Activated naive CD4-positive, alpha-beta T cell treated with anti-CD3 and anti-CD28 coated beads, Interleukin-2, amount 10 ng/mL, durations not matched to agents 7 days and 5 days (primary cell): ENCODE measurements at places on chromosomes 5 and 9.
A peak's percentile ranks its signal among the peaks of the same experiment; 100 is the strongest.

DNA sequence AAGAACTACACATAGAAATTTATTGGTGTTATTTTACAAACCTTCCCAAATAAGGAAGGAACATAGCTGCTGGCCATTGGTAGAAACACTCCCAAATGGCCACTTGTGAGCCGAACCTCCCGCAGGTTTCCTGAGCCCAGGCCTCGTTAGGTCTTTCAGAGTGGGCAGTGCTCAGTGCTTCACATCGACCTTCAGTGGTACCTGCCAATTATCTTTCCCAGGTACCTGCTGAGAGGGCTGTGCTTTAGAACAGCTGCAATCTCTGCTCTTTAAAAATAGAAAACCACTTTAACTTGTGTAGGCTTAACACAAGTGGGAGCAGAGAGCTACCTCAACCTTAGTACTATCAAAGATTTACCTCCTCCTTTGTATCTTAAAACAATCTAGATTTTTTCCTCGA, 334.1 kb downstream of the RFX3 start:
- no peak for DNase-seq

DNA sequence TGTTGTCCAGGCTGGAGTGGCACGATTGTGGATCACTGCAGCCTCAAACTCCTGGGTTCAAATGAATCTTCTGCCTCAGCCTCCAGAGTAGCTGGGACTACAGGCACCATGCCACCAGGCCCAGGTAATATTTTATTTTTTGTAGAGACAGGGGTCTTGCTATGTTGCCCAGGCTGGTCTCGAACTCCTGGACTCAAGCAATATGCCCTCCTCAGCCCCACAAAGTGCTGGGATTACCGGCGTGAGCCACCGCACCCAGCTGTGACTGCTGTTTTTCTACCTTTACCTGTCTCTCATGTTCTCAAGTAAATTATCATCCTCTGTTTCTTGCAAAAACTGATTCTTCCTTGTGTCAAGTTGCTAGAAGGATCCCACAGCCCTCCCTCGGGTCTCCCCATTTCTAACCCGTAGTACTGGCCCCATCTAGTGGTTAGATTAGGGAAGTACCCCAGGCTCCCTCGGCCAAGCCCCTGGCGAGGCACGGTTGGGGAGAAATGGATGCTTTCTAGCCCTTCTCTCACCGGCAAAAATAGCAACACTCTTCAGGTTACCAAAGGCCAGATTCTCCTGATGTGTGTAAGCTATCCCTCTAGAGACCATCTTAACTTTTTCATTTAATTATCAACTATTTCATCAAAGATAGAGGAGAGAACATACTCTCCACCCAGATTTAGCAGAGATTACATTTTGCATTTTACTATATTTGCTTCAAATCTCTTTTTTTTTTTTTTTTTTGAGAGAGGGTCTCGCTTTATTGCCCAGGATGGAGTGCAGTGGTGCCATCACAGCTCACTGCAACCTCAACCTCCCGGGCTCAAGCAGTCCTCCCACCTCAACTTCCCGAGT, 19.2 kb upstream of the TOR1B start:
- DNase-seq: peak; percentile 82

GRCh38 chr9:19409401-19410194, 789 bp downstream of the ACER2 start:
- no peak for DNase-seq

- DNase-seq: no peak
These were observed 44.9 kb upstream of the MAN2A1 start for GRCh38 chr5:109644829-109645228.

- peak; percentile 65 for DNase-seq
These were observed 33.9 kb downstream of the SH3PXD2B start for GRCh38 chr5:172420235-172420939.

- DNase-seq: peak; percentile 14
These were observed 5.3 kb downstream of the SARDH start for GRCh38 chr9:133732639-133733408.

DNA sequence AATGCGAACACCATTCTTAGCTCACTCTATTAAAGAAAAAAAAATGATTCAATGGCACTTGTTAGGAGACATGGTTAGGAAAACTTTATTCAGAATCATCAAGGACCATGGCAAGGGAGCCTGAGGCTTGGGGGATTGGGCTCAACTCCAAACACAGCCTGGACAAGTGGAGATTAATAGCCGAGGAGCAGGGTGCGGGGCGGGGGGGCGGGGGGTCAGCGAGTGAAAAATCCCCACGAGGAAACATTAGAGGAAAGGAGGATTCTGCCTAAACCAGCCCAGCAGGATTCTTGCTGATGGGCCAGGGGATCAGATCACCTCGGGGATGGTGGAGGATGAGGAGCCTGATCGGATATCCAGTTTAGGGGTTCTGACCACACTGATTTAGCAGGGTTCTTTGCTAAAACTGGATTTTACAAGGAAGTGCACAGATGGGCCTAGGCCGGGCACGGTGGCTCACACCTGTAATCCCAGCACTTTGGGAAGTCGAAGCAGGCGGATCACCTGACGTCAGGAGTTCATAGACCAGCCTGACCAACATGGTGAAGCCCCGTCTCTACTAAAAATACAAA, 24.4 kb upstream of the FIBCD1 start:
- DNase-seq: no peak

DNA sequence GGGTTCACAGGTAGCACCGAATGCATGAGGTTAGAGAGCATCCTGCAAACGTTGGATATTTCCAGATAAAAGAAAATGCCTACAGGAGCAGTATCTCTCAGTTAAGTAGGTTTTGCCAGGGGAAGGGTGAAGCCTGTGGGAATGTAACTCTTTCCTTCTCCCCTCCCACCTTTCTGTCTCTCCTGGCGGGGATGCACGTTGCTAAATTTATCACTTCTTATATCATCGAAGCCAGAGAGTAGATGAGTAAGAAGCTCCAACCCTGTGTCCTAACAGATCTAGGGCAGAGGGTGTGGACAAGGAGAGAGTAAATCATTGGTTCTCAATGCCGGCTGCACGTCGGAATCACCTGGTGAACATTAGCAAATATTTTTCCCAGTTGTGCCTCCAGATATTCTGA, 457.5 kb downstream of the ENC1 start:
- no peak for DNase-seq

GRCh38 chr9:33245341-33245740, 5.4 kb downstream of the SPINK4 start:
- no peak for DNase-seq

DNA sequence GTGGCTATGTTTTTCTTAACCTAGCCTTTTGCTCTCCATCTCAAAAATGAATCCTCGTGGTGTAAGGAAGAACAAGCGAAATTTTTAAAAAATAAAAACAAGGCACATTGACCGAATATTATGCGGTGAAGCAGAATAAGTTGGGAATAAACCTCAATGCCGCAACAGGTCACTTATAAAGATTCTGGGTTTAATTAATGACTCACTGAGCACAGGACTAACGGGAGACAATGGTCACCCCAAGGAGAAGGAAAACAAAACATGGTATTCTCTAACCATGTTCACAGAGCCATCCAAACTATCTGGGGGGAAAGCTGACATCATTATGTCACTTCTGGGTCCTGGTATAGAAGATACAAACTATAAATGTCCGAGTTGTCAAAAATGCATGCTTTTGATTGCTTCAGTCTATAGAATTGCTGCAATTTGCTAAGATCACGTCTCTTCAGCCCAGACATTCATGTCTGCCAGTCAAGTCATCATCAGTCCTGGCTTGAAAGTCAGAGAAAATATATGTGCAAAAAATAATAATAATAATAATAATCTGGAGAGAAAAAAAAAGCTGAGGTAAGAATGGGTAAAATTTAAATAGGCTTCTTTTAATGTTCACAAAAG, 280.6 kb downstream of the NR2F1-AS1 start:
- DNase-seq: no peak

DNA sequence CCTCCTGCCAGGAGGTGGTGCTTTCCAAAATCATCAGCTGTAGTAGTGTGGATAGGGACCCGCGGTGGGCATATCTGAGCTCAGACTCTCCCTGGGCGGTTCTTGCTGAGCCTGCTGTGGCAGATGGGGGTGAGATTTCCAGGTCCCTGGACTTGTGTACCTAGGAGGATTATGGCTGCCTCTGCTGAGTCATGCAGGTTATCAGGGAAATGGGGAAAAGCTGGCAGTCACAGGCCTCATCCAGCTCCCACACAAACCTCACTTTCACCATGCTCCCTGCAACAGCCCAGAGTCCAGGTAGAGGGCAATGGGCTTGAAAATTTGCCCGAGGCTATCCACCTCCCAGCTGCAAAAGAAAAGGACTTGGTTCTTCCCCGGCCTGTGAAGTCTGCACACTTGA, 23.4 kb upstream of the MAMDC2 start:
- DNase-seq: no peak

DNA sequence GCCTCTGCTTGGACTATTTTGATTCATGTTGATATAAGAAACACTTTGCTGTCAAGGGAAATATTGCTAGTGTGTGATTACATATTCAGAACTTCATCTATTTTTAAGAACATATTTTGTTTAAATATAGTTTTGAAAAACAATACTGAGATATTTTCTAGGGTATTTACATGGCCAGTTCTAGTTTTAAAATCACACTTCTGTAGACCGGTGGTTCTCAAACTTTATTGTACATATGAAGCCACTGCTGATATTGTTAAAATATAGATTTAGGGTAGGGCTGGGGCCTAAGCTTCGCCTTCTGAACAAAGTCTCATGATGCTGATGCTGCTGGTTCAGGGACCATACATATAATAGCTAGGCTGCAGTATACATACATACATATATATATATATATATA, 1000.0 kb downstream of the PTPRD start:
- DNase-seq: no peak

DNA sequence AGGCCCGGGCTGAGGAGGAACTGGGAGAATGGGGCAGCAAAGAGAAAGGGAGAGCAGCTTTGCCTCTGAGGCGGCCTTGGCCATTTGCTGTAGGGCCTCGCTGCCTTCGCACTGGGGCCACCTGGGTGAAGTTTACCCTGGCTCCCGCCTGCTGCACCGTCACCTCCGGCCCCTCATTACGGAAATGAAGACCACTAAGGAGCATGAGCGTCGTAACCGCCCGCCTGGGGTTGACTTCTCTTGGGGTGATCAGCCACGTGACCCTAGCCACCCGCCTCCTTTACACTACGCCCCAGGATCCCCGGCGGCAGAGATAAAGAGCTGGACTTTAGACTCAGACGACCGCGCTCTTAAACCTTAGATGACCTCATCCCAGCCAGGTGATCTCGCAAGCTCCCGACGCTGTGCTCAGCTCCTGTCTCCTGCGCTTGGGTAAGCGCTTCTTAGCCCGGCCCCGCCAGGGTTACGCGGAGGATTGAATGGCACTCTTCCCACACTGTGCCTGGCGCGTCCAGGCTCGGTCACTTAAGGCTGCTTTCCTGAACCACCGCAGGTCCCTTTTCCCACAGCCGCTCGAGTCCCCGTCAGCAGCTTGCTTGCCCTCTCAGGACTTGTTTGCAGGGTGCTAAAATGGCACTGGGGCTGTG, 107.9 kb upstream of the LARP1 start:
- peak; percentile 25 for DNase-seq

DNA sequence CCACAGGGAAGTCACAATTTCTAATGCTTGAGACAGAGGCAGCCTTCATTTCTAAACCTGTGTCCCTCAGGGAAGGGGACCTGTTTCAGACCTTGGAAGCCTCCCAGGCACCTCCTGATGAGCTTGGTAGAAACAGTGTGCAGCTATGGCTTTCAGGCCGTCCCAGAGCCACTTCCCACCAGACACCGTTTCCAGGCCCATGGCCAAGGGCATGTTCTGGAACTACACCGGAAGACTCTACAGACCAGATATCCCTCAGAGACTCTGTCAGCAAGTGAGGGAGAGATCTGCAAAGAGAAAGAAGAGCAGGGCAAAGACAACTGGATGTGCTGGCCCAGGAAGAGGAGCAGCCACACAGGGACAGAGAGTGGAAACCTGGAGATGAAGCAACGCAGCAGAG, 82.2 kb upstream of the HSPA9 start:
- no peak for DNase-seq

GRCh38 chr9:93947409-93948070, 7.6 kb downstream of the BARX1 start:
- no peak for DNase-seq

- no peak for DNase-seq
These were observed 76.1 kb upstream of the OTULINL start for GRCh38 chr5:14505310-14506139.

DNA sequence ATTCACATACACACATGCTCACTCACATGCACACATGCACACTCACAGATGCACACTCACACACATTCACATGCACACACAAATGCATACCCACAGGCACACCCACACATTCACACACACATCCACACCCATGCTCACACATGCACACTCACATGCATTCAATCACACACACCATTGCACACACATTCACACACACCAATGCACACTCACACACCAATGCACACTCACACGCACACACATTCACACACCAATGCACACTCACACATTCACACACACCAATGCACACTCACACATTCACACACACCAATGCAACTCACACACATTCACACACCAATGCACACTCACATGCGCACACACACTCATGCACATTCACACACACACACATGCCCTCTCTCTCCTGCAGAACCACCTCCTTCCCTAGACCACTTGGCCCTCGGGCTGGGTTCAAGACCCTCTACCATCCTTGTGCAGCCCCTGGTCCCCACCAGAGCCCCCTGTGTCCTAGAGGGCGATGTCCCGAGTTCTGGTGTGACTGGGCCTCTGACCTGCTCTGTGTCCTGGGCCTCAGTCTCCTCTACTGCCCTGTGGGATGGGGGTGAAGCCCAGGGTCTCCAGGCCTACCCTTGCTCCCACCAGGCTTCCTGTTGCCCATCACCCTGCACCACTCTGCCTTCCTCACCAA, 139.0 kb downstream of the OLFM1 start:
- DNase-seq: no peak

DNA sequence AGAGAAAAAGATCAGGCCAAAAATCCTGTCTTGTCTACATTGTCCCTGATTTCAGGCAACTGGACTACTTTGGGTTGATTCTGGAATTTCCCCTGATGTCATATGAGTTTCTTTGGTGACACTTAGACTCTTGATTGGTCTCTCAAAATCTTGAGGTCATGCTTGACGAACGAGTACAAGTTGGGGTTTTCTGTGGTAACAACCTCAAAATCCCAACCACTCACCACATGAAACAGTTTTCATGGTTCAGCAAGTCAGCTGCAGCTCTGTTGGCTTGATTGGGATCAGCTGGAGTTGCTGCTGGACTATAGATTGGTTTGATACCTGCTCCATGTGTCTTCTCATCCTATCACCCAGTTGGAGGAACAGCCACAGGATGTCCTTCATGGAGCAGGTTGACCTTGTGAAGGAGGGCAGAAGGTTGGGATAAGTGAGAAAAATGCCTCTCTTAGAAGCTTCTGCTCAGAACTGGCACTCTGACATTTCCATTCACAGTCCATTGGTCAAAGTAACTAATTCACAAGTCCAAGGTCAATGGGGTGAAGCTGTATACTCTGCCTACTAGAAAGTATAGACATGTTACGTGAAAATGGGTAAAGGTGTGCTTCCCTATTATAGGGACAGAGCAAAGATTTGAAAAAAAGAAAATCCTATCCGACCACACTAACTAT, 284.5 kb downstream of the SH3GL2 start:
- DNase-seq: no peak
